ENCODE measurements at places on chromosomes 1 and 21.

DNA sequence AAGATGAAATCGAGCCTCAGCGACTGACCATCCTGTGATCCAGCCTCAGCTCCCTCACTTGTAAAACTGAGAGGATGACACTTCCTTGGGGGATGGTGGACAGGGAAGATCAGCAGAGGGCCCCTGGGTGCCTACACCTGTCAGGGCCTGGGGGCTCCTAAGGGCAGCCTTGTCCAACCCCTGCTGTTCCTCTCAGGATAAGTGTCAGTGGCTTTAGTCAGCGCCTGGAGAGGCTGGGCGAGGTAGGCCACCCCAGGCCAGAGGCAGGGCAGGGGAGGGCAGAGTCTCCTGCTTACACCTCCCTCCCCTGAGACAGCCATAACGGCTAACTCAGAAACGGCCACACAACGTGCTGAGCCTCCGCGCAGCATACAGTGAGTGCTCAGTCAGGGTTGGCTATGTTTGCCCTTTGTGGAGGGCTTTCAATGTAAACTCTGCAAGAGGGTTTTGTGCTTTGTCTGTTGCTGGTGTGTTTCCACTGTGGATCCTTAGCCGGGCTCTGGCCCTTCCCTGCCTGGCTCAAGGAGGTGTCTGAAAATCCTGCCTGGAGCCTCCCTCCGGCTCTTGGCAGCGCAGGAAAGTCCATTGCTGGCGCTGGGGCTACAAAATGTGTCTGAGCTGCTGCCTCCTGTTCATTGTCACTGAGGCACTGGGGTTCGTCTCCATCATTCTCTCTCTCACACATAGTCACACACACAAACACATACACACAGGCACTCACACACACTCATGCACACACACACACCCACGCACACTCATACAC, 588.4 kb downstream of the PTPRU start:
- no peak for DNase-seq

GRCh38 chr21:35045542-35046262, 3.4 kb downstream of the RUNX1 start:
- no peak for DNase-seq

GRCh38 chr1:93925206-93925605, 16.0 kb upstream of the GCLM start:
- no peak for DNase-seq

GRCh38 chr1:36175137-36176095, 19.5 kb downstream of the MAP7D1 start:
- DNase-seq, result peak; percentile 43

GRCh38 chr1:6624710-6625583, at the start of gene THAP3:
Gene THAP3 (plus strand): TSS chr1:6624868. CDS start chr1:6625219, 351 bp downstream.
- peak; percentile 92 for DNase-seq

GRCh38 chr21:33266050-33266788, at the start of gene IL10RB:
Gene IL10RB (plus strand): TSS chr21:33266367. CDS start chr21:33266466, 99 bp downstream.
- peak; percentile 69 for DNase-seq

DNA sequence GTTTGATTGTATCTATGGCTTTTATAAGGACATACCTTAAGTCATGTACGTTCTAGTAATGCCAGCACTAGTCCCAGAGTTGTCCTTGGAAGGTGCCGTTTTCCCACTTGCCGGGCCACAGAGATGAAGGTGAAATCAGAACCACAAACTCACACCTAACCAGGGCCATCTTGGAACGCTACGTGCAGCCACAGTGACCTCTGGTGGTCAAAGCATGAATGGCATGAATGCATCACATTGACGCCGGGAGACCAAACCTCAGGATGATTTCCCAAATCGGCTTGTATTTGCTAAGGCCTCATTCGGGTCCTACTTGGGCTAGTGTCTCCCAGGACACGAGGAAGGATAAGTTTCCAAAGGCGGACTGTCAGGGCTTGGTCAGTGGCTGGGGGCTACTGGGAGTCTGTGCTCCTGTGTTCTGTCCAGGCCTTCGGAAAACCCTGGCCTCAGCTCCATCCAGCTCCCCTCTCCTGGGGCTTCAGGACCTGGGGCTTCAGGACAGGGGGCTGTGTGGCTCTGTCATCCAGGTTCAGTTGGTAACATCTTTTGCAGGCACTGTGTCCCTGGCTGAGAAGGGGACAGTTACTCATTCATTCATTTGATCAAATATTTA, 260.5 kb downstream of the PRDM2 start:
- DNase-seq, result peak; percentile 84

DNA sequence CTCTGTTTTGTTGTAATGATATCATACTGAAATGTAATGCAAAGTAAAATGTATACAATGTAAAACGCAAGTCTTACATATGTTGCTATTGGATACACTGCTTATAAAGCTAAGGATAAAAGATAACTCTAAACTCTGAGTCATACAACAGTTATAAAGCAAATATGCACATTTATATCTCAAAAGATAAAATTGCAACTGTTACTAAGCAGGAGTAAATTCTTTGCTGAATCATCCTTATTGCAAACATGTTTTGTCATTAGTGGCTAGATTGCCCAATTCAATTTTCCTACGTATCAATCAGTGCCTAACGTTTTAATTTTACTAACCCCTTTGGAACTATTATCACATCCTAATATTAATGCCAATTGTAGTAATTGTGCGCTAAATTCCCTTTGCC, 762.9 kb downstream of the LTN1 start:
- DNase-seq, result no peak

DNA sequence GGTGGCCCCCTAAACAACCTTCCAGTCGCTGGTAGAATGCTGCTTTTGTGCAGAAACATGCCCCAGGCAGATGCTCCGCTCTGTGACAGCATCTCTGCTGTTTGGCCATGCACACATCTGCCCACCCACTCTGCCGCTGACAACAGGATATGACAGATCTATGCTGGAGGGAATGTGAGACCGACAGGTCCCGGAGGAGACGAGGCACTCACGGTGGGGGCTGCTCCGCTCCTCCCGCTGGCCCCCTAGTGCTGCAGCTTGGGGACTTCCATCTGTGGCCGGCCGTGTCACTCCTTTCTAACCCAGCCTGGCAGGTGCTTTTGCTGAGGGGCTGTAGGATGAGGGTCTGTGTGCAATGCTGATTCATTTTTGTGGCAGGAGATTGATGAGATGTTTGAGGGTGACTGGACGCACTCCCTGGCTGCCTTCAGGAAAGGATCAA, 49.1 kb upstream of the DMRTB1 start:
- no peak for DNase-seq

DNA sequence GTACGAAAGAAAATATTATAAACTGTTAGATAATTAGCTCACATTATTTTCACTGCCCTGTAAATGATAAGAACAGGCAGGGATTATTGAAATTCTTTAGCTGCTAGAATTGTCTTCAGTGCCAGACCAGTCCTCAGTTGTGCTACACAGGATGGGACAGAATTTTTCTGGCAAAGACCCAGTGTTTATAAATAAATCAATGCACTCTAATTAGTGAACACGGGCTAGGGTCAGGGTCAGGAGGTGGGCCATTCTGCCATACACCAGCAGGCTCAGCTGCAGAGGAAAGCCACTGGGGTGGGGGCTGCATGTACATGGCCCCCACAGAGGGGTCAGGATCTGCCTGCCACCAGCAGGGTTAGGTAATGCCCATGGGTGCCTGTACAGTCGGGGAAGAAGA, 6.4 kb downstream of the BCAR3 start:
- DNase-seq, result no peak

- no peak for DNase-seq
Observed at GRCh38 chr1:204344665-204345355, 14.9 kb downstream of the PLEKHA6 start.

GRCh38 chr1:22500471-22500870, 48.8 kb downstream of the ZBTB40 start:
- no peak for DNase-seq

DNA sequence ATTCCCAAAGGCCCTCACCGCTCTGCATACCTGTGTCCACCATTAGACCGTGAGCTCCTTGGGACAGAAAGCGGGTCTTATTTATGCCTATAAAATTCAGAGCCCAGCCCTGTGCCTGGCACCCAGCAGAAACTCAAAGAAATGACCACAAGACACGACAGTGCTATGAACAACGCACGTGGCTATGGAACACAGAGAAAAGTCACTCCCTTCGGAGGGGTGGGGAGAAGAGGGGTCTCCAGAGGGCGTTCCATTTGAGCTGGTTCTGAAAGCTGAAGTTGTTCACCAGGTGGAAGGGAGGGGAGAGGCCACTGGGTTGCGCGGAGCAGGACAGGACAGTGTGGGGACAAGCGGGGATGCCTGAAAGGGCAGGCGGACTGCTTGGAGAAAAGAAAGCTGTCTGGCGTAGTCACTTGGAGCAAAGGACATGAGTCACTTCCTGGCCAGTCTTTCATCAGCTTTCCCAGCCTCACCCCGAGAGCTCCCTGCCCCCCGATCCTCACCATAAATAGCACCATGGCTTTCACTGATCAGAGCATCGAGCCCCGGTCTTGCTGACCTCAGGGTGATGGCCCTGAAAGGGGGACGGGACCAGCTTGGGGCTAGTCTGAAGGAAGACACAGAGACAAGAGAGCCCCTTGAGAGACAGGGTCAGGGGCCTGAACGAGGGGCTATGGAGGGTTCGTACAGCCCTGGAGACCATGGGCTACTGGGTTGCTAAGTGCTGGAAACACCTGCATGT, 28.5 kb downstream of the ECE1 start:
- DNase-seq, result no peak

GRCh38 chr21:26457817-26458216, 115.3 kb downstream of the CYYR1 start:
- no peak for DNase-seq

GRCh38 chr1:30686236-30686935, 37.0 kb downstream of the MATN1 start:
- no peak for DNase-seq

DNA sequence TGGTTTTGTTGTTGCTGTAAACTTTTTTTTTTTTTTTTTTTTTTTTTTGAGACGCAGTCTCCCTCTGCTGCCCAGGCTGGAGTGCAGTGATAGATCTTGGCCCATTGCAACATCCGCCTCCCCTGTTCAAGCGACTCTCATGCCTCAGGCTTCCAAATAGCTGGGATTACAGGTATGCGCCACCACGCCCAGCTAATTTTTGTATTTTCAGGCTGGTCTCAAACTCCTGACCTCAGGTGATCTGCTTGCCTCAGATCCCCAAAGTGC, 78.9 kb upstream of the SLC45A1 start:
- DNase-seq, result no peak

DNA sequence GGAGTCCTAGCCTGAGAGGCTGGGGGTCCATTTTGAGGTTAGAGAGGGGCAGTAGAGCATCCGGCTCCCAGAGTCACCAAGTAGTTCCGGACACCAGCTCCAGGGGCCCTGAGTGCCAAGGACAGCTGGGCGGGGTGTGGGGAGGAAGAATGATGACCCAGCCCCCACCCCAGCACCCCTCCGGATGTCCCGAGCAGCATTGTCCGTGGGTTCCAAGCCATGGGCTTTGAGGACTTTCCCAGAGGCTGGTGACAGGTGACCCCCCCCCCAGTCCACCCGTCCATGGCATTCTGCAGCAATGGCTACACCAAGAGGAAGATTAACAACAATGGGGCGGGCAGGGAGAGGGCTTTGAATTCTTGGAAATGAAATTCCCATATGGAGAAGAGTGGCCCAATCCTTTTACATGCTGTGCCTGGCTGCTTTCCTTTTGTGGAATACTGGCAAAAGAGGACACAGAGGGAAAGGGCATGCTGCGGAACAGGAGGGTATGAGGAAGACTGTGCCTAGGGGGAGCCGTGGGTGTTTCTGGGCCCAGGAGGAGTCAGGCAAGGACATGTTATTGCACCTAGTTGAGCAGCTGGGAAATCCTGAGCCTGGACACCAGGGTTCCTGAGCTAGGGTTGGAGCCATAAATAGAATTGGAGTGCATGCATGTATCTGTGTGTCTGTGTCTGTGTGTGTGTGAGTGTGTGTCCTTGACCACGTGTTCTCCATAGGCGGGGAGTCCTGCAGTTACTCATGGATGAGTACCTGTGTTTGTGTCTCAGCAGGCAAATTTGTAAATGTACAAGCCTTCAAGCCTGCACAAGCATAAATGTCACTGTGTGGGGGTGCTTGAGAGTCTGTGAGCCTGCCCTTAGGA, 956 bp downstream of the ATP1A2 start:
- DNase-seq, result no peak

DNA sequence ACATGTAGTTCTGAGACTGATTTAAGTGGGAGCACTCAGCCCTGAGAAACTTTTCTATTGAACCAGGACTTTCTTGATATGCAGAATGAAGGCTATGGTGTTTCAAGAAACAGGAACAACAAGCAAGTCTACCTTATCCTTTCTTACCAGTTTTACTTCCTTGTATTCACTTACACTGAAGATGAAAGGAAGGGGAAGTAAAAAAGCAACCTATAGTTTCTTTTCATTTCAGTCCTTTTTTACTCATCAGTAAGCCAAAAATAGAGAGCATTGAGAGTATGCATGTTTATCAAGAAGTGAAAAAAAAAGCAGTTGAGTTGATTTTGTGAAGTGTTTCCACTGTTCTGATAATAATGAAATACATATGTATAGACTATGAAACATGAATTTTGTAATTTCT, 1010.3 kb downstream of the AMY1C start:
- no peak for DNase-seq

GRCh38 chr1:55305735-55306134, 90.6 kb upstream of the USP24 start:
- no peak for DNase-seq

- no peak for DNase-seq
Observed at GRCh38 chr1:89734442-89734841, 86.4 kb upstream of the LRRC8D start.

DNA sequence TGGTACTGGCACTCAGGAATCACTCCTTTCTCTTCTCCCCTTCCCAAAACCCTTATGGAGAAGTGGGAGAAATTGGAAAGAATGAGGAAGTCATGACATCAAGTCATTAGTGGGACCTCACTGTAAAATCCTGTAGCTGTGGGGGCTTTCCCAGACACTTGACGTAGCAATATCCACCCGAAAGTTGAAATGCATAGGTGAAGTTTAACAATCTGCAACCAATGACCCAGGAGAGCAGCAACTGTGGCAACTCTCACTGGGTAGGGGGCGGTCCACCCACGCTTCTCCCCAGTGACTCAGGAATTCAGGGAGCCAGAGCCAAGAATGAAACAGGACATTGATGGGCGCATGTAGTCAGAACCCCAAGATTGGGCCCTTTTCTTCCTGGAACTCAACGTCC, 27.0 kb downstream of the ABCA4 start:
- DNase-seq, result no peak

GRCh38 chr1:70738624-70739023, 309.0 kb downstream of the PTGER3 start:
- DNase-seq, result no peak

GRCh38 chr1:224694969-224695368, 78.9 kb downstream of the CNIH3 start:
- DNase-seq, result no peak

- no peak for DNase-seq
Observed at GRCh38 chr1:209688746-209689234, 13.6 kb downstream of the G0S2 start.

GRCh38 chr1:93324486-93325464, 20.9 kb upstream of the DR1 start:
- no peak for DNase-seq

GRCh38 chr1:55275151-55275748, 60.1 kb upstream of the USP24 start:
- DNase-seq, result peak; percentile 35

- DNase-seq, result peak; percentile 70
Observed at GRCh38 chr1:41496080-41497055, 11.9 kb upstream of the EDN2 start.

Data from head of caudate nucleus (tissue), 42 donors.